ENCODE measurements at places on chromosomes 16 and 17.

DNA sequence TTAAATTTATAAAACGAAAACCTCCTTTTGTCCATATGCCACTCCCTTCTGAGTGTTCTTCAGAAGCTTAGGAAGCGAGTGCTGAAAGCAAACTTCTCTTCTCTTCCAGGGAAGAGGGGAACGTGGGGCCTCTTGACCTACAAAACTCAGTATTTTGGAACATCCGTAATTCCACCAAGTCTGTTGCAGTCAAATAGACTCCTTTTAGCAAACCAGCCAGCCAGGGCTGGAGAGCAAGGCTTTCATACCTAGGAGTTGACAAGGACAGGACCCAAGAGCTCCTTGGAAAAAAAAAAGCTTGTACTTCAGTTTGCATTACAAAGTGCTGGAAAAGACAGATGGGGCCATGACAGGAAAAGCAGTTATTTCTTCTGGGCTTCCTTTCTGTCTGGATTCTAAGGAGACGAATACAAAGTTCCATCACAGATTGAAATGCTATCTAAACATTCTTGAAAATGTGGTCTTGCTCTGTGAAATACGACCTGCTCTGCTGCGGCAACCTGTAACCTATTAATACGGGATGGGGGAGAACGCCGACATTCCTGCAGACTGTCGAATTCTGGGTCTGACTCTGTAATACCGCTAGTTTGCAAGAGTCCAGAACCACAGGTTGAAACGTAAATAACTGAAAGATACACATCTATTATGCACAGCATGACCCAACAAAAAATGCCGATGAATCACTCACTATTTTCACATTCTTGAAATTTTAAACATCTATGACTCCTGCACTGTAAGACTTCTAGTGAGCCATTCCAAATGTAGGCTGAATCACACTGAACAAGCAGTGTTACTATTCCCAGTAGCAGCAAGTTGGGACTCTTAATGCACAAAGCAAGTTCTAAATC is 20.6 kb downstream of the VPS53 start:
- peak; percentile 85 for DNase-seq

DNA sequence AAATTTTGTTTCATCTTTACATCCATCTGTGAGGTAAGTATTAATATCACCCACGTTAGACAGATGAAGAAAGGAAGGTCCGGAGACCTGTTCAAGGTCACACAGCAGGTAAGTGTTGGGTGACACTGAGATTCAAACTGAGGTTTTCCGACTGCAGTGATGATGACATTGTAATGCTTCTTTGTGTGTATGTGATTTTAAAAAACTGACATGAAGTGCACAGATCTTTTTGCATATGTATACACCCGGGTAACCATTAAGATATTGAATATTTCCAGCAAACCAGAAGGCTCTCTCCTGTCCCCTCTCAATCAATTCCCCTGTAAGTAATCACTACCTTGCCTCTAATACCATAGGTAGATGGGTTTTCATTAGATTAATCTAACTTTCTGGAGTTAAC is 1.5 kb upstream of the TANC2 start:
- DNase-seq, result no peak

GRCh38 chr16:2062801-2063200 is 15.0 kb downstream of the TSC2 start:
- no peak for DNase-seq

DNA sequence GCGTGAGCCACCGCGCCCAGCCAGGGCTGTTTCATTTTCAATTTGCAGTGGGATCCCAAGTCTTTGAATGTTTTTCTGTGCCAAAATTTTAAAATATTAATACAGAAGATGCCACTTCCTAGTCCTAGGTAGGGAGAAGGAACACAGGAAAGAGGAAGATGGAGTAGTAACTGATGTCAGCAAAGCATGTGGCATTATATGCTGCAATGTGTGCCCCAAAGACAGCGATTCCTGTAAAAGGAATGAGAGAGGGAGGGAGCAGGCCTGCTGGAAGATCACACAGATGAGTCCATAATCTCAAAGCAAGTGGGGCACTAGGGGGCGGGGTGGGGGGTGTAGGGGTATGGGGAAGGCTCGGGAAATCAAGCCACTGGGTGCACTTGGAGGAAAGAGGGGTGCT is 23.4 kb upstream of the SSTR2 start:
- DNase-seq, result no peak

- DNase-seq, result no peak
Measured at GRCh38 chr16:76428858-76429257, 151.7 kb downstream of the CNTNAP4 start.

- no peak for DNase-seq
Measured at GRCh38 chr17:40599468-40599763, 34.1 kb upstream of the CCR7 start.

DNA sequence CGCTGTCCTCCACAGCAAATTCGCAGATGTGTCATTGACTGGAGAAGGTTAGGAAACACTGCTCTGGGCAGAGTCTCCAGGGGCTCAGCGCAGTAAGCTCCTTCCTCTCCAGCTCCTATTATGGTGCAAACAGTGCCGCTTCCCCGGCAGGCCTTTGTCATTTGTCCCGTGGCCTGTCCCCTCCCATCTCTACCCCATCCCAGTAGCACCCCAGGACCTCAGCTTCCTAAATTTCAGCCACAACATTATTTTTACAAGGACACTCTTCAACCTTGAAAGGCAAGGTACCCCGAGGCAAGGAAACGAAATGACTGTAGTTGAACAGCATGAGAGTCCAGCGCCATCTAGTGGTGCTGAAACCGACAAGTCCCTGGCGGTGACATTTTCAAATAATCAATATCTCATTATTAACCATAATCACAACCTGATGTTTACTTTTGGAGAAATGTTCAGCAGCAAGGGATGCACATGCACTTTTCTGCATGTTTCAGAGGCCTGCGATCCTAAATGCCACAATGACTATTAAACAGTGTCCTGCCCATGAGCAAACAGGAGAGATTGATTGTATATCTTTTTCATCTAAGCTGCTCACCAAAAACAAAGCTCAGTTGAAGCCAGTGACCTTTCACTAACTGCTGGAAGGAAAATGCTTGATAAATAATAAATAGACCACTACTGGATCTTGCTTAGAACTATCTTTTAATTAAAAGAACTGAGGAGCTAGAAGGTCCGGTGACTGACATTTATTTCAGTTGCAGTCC is 16.5 kb downstream of the MRPS23 start:
- DNase-seq, result no peak

- peak; percentile 67 for DNase-seq
Measured at GRCh38 chr17:40251576-40251975, 32.5 kb downstream of the WIPF2 start.

- DNase-seq, result no peak
Measured at GRCh38 chr17:13590441-13590840, 11.3 kb downstream of the HS3ST3A1 start.

GRCh38 chr17:78896834-78897663 is 6.0 kb downstream of the CEP295NL start:
- no peak for DNase-seq

DNA sequence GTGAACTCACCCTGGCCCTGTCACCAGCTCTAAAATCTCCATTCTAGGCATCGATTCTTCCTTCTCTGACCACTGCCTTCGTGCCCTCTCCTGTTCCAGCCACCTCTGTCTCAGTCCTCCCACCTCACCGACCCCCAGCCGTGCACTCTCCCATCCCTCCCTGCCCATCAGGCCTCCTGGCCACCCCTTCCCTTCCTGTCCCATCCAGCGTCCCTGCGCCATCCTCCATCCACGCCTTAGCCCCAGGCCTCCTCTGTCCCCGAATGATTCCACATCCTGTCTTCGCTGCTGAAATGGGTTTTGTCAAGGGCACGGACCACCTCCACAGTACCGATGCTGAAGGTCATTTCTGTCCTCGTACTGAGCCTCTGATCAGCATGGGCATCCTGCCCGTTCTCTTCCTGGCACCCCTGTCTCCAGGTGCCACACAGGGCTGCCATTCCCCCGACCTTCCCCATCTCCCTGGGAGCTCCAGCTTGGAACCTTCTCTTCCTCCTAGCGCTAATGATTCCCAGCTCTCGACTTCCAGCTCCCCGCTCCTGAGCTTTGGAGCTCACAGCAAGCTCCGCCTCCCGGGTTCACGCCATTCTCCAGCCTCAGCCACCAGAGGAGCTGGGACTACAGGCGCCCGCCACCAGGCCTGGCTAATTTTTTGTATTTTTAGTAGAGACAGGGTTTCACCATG is 2.6 kb downstream of the TRIM65 start:
- DNase-seq, result no peak

DNA sequence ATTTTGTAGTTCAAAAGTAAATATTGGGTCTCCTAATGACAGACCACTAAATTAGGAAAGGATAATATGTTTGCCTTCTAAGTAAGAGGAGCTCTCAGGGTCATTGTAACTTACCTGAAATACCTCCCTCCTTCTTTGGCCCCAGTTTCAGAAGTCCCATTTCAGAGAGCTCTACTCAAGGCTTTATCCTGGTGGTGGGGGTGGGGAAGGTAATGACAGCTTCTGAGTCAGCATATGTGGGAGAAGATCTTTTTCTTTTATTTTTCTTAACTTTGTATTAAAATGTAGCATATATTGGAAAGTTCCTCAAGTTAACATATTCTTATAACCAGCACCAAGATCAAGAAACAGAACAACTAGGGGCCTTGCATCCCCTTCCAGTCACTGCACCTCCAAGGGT is 16.9 kb upstream of the GINS3 start:
- no peak for DNase-seq

DNA sequence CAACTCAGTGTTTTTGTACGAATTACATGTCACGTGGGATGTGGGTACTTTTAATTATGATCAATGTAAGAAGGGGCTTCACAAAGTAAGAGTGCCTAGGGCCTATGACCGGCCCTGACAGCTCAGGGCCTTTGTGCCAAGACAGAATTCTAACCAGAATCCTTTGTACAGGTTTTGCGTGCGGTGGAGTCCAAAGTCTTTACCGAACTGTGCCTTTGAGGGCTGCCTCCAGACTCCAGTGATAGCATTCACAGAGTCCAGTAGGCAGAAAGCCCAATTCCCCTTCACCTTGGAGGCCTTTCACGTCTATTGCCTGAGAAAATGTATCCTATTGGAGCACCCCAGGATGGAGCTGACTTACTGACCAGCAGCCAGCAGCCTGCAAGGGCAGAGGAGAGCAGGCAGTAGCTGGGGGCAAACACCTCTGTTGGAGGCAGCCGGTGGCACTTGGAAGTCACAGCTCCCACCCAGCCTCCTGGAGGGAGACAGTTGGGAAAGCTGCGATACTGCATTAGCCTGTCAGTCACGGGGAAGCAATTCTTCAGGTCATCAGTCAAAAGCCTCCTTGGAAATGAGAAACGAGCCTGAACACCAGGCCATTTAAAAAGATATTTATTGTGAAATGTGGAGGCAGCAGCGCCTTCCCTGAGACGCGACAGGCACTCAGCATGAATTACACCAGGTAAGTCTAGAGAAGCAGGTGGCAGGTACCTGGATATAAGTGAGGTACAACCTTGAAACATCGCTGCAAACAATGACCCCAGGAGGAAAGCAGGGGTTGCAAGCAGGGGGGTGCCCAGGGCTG is 98.1 kb upstream of the CDYL2 start:
- DNase-seq, result no peak

DNA sequence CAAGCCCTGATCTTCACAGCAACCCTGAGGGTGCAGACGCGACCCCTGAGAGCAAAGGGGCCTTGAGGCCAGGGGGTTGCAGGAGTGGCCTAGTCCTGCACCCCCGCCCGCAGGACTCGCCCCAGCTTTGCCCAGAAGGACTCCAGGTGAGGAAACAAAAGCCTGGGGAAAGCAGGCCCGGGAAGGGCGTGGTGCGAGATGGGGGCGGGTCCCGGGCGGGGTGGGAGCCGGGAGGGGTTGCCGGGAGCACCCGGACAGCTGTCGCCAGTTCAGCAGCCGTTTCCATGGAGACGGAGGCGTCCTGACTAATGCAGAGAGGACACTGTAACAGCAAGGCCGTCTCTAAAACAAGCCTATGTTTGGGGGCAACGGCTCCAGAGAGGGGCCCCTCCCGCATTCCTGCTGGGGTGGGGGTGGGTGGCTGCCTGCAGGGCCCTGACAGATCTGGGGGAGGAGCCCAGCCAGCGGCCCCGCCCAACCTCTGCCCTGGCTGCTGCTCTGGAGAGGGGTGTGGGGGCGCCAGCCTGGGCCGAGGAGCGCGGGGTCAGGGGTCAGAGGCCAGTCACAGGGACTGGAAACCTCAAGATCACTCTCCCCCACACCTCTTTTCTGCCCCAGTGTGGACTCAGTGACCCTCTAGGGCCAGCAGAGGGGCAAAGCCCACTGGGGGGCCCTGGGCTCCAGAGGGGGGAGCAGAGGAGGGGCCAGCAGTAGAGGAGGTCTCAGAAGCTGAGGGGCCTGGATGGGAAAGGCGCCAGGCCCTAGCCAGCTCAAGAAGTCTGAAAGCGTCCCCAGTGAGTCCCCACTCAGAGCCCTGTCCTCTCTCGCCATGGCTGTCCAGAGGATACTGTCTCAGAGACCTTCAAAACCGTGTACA is 3.1 kb upstream of the TPPP3 start:
- DNase-seq, result peak; percentile 49

GRCh38 chr16:27341971-27342370 is 28.2 kb downstream of the IL4R start:
- no peak for DNase-seq

- no peak for DNase-seq
Measured at GRCh38 chr17:62737513-62737912, 70.6 kb downstream of the MARCHF10 start.

- DNase-seq, result no peak
Measured at GRCh38 chr17:74446551-74447500, 14.9 kb downstream of the GPRC5C start.

DNA sequence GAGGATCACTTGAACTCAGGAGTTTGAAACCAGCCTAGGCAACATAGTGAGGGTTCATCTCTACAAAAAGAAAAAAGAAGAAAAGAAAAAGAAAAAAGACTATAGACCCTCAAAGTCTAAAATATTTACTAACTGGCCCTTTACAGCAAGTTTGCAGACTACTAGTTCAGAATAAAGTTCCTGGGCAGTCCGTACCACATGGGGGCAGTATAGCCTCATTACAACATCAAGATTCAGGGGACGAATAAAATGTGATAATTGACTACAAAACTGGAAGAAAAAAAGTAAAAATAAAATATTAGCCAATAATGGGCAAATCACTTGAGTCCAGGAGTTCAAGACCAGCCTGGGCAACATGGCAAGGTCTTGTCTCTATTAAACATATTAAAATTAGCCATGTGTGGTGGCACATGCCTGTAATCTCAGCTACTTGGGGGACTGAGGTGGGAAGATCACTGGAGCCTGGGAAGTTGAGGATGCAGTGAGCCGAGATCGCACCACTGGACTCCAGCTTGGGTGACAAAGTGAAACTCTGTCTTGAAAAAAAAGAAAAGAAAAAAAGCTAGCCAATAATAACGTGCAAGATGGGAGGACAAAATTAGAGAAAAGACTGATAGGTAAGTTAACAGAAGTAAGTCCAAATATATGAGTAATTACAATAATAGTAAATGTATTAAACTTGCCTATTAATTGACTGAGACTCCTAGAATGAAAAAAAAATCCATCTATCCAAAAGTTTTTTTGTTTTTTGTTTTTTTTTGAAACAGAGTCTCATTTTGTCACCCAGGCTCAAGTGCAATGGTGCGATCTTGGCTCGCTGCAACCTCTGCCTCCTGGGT is 129.4 kb upstream of the SEC14L1 start:
- DNase-seq, result no peak

- DNase-seq, result no peak
Measured at GRCh38 chr17:147796-148740, 10.7 kb downstream of the SCGB1C2 start.

Data from retinal pigment epithelial cell (primary cell).